NCI-H446 (cell line): ENCODE measurements at places on chromosomes 5 and 9.

DNA sequence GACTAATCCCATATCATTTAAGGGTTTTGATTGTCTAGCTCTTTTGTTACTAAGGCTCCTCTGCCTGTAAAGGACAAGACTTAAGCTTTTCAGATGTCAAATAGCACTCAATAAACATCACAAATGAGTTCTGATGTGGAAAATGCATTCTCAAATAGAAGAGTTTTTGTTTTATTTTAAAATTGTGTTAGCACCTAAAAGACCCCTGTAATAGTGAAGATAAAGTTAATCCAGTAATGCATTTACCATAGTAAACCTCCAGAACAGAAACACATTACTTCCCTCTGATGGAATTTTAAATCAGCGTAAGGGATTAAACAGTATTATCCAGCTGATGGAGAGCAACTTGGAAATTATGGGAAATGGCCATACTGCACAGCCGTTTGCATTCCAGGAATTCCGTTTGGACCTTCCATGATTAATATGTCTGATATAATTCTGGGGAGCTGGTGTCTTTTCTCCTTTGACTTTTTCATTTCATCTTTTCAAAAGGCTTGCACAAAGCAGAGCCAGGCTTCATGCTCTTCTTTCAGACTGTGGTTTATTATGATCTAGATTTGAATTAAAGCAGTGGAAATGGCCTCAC lies 105.6 kb downstream of the PPP2R2B start:
- no peak for DNase-seq

GRCh38 chr5:5309645-5310044 lies 112.8 kb upstream of the ICE1 start:
- DNase-seq = no peak

GRCh38 chr5:36569491-36569890 lies 36.9 kb upstream of the SLC1A3 start:
- no peak for DNase-seq

DNA sequence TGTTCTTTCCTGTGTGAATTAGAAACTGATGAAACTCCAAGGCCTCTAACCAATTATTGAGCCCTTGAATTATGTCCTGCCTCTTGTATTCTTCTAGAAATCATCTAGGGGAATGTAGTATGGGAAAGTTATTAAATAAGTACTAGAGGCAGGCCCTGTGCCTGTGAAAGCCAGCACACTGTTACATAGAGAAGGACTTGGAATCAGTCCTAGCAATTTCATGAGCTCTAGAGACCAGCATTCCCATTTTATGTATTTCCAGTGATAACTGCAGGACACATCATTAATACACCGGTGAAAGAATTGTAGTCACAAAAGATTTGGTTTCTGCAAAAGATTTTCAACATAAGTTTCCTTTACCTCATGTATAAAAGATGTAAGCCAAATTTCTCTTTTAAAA lies 168.5 kb upstream of the VLDLR start:
- DNase-seq = no peak

- no peak for DNase-seq
These were observed 96.1 kb upstream of the CDKN2B start for GRCh38 chr9:22105005-22105722.

GRCh38 chr9:69178583-69179011 lies 4.5 kb downstream of the TJP2 start:
- no peak for DNase-seq

DNA sequence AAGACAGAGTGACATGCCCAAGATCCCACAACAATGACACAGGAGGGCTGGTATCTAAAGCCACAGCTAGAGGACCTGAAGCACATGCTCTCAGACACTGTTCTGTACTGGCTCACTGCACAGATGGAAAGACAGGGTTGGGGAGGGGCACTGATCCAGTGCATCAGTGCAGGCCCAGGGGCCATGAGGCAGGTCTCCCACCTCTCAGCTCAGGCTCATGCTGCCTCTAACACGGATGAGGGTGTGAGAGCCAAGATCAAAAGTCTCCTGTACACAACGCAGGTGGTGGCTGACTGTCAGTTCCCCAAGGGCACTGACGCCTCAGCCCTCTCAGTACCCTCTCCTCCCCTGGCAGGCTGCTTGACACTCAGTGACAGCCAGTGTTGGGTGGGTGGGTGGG lies 10.9 kb downstream of the RAPGEF1 start:
- DNase-seq = no peak

DNA sequence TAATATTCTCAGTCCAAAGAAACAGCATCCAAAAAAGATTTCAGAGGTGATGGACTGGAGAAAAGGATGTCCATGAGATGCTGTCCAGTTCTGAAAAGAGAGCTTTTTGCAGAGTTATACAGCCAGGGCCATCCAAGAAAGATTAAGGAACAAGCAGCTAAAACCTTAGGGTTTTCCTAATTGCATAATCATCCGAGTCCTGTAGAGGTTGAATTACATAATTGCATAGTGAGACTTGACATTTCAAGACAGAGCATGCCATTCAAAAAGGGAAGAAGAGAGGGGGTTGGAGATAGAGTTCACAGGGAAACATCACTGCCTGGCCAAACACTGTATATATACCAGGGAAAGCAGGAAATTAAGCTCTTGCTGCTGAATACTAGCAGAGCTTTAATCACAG lies 1729.2 kb upstream of the WWC1 start:
- no peak for DNase-seq

GRCh38 chr9:95150903-95151302 lies 166.6 kb downstream of the FANCC start:
- DNase-seq = no peak

- no peak for DNase-seq
These were observed at the start of gene SLC22A5 for GRCh38 chr5:132369474-132370180. TSS of gene SLC22A5 (plus strand) at chr5:132369710. CDS start at chr5:132369973, 263 bp downstream.

- no peak for DNase-seq
These were observed 237.5 kb downstream of the SLIT3 start for GRCh38 chr5:169063316-169063953.

DNA sequence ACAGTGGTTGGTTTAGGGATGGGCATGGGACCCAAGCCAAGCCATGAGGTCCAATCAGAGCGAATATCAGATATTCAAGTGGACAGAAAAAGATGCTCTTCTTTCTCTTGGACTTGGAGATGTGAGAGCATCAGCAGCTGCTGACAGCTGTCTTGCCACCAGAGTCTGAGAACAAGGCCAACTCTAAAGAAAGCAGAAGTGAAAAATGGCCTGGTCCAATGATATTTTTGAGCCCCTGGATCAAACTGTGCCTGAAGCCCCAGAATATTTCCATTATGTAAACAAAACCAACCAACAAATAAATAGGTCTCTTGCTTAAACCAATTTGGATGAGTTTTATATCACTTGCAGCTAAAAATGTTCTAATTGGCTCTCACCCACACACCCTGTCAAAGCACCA lies 30.7 kb upstream of the JADE2 start:
- no peak for DNase-seq

GRCh38 chr9:86322973-86323644 lies 31.1 kb downstream of the TUT7 start:
- DNase-seq = no peak

GRCh38 chr5:122863240-122863639 lies 17.8 kb downstream of the SNX24 start:
- DNase-seq = no peak

GRCh38 chr5:162514116-162514515 lies 446.5 kb downstream of the GABRG2 start:
- DNase-seq = no peak

GRCh38 chr5:168469816-168470215 lies 16.5 kb upstream of the RARS1 start:
- DNase-seq = no peak

GRCh38 chr5:73339051-73339575 lies 109.5 kb downstream of the FOXD1 start:
- no peak for DNase-seq

DNA sequence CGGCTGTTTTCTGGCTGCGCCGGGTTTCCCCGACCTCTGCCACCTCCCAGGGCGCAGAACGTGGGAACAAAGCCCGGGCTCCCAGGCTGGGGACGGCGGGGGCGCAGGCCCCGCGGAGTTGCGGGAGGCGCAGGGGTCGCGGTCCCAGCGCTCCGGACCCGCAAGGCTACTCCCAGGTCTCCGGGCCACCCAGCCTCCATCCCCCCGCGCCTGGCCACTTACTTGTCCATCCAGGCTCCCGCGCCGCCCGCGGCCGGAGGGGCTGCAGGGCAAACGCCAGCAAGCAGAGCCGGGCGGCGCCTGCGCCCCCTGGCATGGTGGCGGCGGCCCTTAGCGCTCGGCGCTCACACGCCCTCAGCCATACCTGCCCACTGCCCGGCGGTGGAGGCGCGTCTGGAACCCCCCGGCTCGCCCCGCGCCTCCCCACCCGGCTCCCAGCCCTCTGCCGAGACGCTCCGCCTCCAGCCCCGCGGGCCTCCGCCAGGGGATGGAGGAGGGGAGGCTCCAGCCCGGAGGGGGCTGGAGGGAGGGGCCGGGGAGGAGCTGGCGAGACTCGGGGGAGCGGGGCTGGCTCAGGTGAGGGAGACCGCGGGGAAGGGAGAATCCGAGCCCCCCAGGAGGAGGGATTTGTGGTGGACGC lies at the start of gene ADAM19:
TSS of gene ADAM19 (minus strand) at position 395 of the 640 bp plus-strand sequence. CDS start at position 316, 79 bp downstream.
- DNase-seq = peak; percentile 54

GRCh38 chr5:136061630-136062365 lies 33.0 kb downstream of the TGFBI start:
- DNase-seq = no peak

DNA sequence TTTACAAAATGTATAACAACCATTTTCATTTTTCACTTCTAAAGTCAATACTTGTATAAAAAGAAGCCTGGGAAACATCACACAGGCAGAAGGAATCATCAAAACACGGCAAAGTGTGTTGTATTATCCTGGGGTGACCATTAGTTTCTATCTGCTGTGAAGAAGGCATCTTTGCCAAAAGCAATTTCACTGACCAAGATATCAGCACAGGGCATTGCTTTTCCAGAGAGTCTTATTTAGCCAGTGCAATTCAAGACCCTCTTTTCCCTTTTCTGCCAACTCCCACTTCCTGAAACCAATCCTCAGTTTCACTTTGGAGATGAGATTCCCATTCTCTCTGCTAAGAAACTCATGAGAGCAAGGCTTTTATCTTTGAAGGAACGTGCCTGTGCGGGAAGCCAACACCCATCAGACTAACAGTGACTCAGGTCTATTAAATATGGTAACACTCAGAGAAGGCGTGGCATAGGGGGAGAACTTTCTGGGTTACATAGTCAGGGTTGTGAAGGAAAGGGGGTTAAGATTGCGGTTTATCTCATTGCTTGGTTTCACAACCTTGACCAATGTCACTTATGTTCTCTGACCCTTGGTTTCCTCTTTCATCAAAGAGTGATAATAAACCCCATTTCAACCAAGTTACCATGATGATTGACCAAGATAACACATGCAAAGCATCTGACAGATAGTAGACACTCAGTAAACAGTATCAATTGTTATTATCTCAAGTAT lies 666.9 kb upstream of the KLF4 start:
- no peak for DNase-seq

GRCh38 chr9:91187311-91187964 lies 174.3 kb downstream of the AUH start:
- DNase-seq = no peak

GRCh38 chr5:132877938-132878337 lies 4.5 kb downstream of the LEAP2 start:
- DNase-seq = peak; percentile 5
